ENCODE measurements at places on chromosomes 5 and 9. TPM values are rescaled to one million over a fixed set of nuclear protein-coding genes. Genes with fewer than 3 reads are reported as not detected.

Gene RGS7BP
- not detected for total RNA-seq

Gene DPYSL3
- total RNA-seq = 0.08 TPM

Gene MYOT
- total RNA-seq = not detected

Gene TDRD7
- 13.0 TPM for total RNA-seq

DNA sequence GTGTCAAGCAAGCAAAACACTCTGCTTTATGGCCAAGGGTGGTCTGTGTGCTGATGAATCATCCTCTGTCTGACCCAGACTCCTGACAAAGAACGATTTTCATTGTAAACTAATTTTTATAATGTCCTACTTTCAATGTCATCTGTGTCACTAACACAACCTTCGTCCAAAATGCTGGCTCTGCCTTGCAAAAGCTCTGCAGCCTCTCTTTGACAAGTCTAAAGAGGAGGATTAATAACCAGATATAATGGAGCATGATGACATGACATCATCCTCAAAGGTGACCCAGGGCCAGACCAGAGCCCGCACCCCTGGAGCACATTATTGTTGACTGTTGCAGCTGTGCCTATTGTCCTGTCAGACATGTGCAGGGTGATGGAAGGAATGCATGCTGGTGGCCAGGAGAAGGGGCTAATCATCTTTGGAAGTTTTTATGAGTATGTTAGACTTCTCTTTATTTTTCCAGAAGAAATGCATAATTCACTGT, 589.4 kb downstream of the NR2F1-AS1 start:
- no peaks in the 10 kb centered on the region for H3K36me3 ChIP-seq
- H3K27me3 ChIP-seq = no peaks in the 10 kb centered on the region
- DNase-seq = no peak
- H3K27ac ChIP-seq = no peak overlapping the region
- H3K4me3 ChIP-seq = no peak overlapping the region
- H3K4me1 ChIP-seq = no peaks in the 10 kb centered on the region

DNA sequence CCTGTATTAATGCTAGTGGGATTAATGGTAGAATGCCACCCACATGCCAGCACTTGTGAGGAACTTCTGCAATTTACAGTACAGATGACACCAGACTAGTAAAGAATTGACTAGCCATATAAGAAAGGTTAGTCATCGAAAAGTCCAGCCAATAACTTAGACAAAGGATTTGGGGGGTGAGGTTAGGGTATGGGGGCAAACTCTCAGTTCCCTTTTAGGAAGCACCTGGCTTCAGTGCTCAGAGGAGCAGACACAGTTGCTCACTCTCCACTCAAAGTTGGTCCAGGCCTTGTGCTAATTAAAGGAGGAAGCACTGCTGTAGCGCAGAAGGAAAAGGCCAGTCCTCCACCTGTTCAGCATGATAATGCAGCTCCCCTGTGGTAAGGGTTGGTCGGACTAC, 25.2 kb downstream of the TGFBR1 start:
- DNase-seq = no peak
- no peaks in the 10 kb centered on the region for H3K27me3 ChIP-seq
- no peak overlapping the region for H3K27ac ChIP-seq
- H3K4me1 ChIP-seq = peaks cover 30% of the 10 kb centered on the region

DNA sequence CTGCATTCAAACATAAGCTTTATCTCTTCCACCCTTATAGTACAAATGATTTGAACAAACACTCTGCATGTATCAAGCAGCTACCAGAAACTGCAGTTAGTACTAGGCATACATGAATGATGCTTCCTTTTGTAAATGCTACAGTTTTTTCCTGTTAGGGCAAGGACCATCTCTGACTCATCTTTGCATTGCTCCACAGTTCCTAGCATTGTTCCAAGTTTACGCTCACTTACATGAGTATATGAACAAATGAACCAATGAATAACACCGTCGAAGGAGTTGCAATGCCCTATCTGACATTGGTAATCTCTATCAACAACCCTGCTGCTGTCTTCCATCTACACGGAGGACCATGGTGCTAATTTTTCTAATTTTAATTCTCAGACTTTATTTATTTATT, 2.1 kb upstream of the ALDH7A1 start:
- no peak overlapping the region for H3K4me3 ChIP-seq
- DNase-seq = no peak
- H3K27me3 ChIP-seq = peaks cover 7% of the 10 kb centered on the region
- H3K27ac ChIP-seq = no peak overlapping the region
- H3K4me1 ChIP-seq = peaks cover 9% of the 10 kb centered on the region
- H3K36me3 ChIP-seq = no peaks in the 10 kb centered on the region

DNA sequence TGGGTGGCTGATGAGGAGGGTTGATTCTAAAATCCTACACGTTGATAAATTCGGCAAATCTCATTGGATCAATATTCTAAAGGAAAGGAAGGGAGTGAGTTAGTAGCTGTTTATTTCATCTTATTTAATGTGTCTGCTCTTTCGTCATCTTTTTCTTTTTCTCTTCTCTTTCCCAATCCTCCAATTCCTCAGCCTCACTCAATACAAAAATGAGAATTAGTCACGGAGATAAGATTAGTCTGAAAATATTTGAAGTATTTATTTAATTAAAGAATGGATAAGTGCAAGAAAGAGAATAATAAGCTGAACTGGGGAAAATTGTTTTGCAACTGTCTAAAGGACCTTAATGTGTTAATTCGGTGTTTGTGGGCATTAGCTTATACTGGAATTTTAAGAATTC, 1095.1 kb downstream of the DTWD2 start:
- H3K4me3 ChIP-seq = no peak overlapping the region
- no peak for DNase-seq
- H3K27ac ChIP-seq = no peak overlapping the region
- H3K4me1 ChIP-seq = no peaks in the 10 kb centered on the region

DNA sequence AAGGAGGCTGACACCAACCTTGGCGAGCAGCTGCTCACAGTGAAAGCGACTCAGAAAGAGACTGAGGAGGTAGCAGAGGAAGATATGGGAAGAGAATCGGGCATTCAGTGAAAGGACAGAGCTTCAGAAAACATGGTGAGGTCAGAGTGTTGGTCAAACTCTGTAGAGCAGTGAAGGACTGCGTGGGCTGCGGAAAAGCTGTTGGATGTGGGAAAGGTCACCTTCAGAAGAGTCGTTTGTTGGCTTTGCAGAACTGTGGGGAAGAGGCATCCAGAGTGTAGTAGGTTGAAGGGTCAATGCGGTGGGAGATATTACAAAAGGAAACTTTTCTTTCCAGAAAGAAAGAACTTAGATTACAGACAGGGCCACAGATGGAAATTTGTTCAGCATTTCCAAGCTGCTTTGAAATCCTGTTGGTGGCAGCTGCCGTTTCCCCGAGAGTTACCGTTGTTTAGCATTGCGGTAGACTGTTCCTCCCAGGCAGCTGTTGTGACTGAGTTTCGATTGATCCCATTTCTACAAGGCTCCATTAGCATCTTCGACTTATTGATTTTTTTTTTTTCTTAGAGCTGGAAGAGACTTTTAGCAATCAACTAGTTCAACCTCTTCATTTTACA, 58.3 kb upstream of the AFAP1L1 start:
- no peak for DNase-seq
- H3K4me1 ChIP-seq = no peaks in the 10 kb centered on the region
- no peaks in the 10 kb centered on the region for H3K36me3 ChIP-seq

GRCh38 chr5:82365744-82366228, 87.6 kb upstream of the RPS23 start:
- no peak overlapping the region for H3K27ac ChIP-seq
- H3K27me3 ChIP-seq = no peaks in the 10 kb centered on the region
- no peak for DNase-seq
- no peaks in the 10 kb centered on the region for H3K4me1 ChIP-seq

DNA sequence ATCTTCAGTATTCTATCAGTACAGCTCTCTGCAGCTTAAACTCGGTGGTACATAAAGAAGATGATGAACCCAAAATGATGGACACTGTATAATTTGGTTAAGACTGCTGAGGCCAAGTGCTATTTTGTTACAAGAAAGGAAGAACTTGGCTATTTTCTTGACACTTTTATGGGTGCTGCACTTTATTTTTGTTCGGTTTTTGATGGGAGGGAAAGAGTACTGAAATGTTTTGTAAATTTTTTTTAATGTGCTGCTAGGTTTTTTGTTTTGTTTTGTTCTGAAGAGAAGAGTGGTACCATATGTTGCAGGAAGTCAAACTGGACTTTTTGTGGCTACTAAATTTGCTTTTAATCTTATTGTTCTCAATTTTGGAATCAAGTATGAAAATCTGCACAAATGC, 26.7 kb downstream of the CDC37L1 start:
- peaks cover 4% of the 10 kb centered on the region for H3K36me3 ChIP-seq
- no peak overlapping the region for H3K27ac ChIP-seq
- H3K4me3 ChIP-seq = no peak overlapping the region
- no peak for DNase-seq
- no peaks in the 10 kb centered on the region for H3K27me3 ChIP-seq

DNA sequence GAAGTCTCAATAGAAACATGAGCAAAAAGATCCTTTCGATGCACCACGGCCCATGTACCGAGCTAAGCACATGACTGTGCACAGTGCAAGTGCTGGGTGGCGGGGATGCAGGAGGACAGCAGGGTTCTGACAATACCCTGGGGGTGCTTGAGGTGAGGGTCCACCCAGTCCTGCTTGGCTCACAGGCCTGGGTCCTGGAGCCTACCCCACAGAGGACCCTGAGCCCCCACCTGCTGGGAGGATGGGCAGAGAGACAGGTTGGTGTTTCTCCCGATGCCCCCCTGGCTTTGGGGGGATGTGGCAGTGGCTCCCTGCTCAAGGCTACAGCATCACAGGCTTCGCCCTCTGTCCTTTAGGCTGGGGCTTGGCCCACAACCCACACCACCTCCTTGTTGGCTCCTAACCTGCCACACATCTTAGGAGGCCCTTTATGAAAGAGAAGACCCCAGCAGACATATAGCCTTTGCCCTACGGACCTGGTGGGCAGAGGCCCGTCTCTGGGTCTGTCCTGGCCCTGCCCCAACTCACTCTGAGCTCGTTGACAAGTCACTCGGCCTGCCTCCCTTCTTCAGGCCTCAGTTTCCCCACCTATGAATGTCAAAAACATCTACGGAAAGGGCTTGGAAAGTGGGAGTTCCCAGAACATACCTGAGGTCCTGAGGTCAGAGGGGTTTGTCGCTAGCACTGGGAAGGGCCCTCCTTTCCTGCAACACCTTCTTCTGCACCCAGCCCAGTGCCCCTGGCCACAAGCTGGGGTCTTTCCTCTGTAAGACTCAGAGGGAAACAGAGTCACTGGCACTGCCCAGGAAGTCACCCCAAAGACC, 50.3 kb downstream of the BARX1 start:
- no peak for DNase-seq
- no peak overlapping the region for H3K4me3 ChIP-seq
- no peaks in the 10 kb centered on the region for H3K27me3 ChIP-seq
- H3K36me3 ChIP-seq = no peaks in the 10 kb centered on the region
- H3K27ac ChIP-seq = no peak overlapping the region
- no peaks in the 10 kb centered on the region for H3K4me1 ChIP-seq

- H3K27me3 ChIP-seq = no peaks in the 10 kb centered on the region
- DNase-seq = no peak
- H3K4me1 ChIP-seq = no peaks in the 10 kb centered on the region
- no peaks in the 10 kb centered on the region for H3K36me3 ChIP-seq
Measured at GRCh38 chr5:10734832-10735523, 26.1 kb downstream of the DAP start.

DNA sequence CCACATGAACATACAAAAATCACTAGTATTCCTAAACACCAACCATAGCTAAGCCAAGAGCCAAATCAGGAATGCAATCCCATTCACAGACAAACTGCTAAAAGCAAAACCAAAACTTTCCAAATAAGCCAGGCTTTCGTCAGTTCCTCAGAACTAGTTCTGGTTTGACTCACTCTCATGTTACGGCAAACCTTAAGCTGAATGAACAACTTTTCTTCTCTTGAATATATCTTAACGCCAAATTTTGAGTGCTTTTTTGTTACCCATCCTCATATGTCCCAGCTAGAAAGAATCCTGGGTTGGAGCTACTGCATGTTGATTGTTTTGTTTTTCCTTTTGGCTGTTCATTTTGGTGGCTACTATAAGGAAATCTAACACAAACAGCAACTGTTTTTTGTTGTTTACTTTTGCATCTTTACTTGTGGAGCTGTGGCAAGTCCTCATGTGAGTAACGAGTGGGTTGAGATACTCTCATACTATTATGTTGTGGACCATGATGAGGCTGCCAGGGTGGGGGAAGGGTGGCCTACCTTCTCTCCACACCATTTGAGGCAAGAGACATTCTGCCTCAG, at the start of gene PDCD1LG2:
Gene PDCD1LG2 (plus strand): TSS at position 172 of the 572 bp plus-strand sequence. CDS start 12,016 bp downstream, outside the sequence.
- no peaks in the 10 kb centered on the region for H3K36me3 ChIP-seq
- no peaks in the 10 kb centered on the region for H3K27me3 ChIP-seq
- H3K4me3 ChIP-seq = peak within 1 kb of the TSS; percentile 24
- no peak within 1 kb of the TSS for H3K27ac ChIP-seq

GRCh38 chr5:140251527-140251973, 51.4 kb downstream of the PFDN1 start:
- peak overlapping the region; percentile 47 for H3K27ac ChIP-seq
- H3K27me3 ChIP-seq = no peaks in the 10 kb centered on the region
- H3K4me3 ChIP-seq = no peak overlapping the region
- no peaks in the 10 kb centered on the region for H3K36me3 ChIP-seq
- H3K4me1 ChIP-seq = peaks cover 8% of the 10 kb centered on the region
- peak; percentile 42 for DNase-seq

DNA sequence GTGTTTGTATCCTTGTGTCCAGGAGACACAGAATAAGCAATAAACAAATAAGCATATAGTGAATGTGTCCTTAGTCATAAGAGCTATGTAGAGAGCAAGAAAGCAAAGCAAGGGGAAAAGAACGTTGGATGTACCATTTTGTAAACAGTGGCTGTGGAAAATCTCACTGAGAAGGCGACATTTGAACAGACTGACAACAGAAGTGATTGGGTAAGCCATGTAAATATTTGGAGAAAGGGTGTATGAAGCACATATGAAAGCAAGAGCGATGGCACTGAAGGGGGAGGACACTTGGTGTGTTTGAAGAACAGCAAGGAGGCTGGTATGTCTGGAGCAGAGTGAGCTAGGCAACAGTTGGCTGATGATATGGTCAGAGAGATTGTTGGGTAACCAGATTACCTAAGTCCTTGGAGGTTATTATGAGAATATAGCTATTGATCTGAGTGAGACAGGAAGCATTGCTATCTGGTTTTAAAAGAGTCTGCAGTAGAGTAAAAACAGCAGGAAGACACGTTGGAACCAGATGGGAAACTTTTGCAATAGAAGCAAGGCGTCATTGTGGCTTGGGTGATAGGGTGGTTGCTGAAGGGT, 115.5 kb upstream of the IL7R start:
- no peak for DNase-seq
- H3K36me3 ChIP-seq = no peaks in the 10 kb centered on the region
- H3K27me3 ChIP-seq = no peaks in the 10 kb centered on the region

- H3K27ac ChIP-seq = no peak overlapping the region
- no peak for DNase-seq
- H3K36me3 ChIP-seq = no peaks in the 10 kb centered on the region
- H3K4me3 ChIP-seq = no peak overlapping the region
- no peaks in the 10 kb centered on the region for H3K4me1 ChIP-seq
Measured at GRCh38 chr5:8844206-8844605, 701.7 kb downstream of the SEMA5A start.
